ENCODE measurements at places on chromosomes 6 and 20. TPM values are rescaled to one million over a fixed set of nuclear protein-coding genes. Genes with fewer than 3 reads are reported as not detected.

DNA sequence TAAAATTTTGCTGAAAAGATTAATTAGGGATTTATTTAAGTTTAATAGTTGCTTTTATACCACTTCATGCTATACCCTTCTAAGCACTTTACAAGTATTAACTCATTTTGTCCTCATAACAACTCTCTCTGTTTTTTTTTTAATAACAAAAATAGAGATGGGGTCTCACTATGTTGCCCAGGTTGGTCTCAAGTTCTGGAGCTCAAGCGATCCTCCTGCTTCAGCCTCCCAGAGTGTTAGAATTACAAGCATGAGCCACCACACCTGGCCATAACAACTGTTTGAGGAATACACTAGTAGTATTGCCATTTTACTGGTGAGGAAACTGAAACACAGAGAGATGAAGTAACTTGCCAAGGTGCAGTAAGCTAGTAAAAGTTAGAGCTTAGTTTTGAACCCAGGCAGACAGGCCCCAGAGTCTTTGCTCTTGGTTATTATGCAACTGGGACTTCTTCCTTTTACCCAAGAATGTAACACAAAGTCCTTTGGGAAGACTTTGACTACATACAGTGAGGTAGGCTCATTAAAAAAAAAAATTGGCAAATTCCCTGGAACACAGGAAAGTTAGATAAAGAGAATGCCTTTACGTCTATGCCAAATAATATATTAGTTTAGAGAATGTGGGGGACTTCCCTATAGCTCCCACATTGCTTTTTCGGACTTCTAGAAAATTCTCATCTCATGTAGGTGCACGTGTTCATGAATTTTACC lies 11.4 kb downstream of the ANKS1A start:
- peak; percentile 10 for DNase-seq

- DNase-seq, result peak; percentile 58
Observed at GRCh38 chr20:62405108-62405980, 1.7 kb downstream of the CABLES2 start.

GRCh38 chr6:75824160-75824559 lies 75.1 kb downstream of the MYO6 start:
- DNase-seq, result no peak

- DNase-seq, result no peak
Observed at GRCh38 chr6:125537090-125537489, 212.3 kb upstream of the HEY2 start.

GRCh38 chr20:46588532-46589511 lies 38.4 kb upstream of the OCSTAMP start:
- no peak for DNase-seq

DNA sequence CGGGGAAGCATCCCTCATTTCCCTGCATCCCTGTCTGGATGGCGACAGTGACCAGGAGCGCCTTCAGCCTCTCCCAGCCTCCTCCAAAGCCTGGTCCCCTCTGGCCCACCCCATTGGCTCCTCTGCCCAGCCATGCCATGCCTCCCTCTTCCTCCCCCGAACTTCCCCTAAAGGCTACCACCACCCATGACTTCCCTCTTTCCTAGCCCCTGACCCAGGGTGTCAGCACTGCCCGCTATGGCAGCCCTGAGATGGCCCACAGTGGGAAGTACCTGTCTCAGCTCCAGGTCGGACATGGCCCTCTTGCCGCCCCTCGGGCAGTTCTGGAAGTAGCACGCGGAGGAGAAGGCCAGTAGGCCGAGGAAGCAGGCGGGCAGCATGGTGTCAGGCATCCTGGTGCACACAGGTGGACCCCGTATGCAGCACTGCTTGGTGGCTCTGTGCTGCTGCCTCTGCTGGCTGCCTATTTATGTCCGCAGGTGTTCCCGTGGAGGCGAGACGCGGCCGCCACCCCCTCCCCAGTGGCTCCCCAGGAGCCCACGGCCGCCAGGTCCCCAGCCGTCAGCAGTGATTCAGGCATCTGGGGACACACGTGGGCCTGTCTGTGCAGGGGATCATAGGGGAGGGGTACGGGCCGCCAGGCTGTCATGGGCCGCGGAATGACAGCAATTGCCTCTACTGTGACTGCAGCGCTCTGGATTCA lies at the start of gene AVP:
AVP (minus strand) TSS at position 442 of the 703 bp plus-strand sequence; CDS start at position 392, 50 bp downstream.
- no peak for DNase-seq

Gene TMEM244
- not detected for total RNA-seq

Gene BNIP5
- not detected for total RNA-seq

Gene MUCL3
- not detected for total RNA-seq

Data from lung microvascular endothelial cell (primary cell).